T follicular helper cell (primary cell): ENCODE measurements at places on chromosomes 1 and 21.

DNA sequence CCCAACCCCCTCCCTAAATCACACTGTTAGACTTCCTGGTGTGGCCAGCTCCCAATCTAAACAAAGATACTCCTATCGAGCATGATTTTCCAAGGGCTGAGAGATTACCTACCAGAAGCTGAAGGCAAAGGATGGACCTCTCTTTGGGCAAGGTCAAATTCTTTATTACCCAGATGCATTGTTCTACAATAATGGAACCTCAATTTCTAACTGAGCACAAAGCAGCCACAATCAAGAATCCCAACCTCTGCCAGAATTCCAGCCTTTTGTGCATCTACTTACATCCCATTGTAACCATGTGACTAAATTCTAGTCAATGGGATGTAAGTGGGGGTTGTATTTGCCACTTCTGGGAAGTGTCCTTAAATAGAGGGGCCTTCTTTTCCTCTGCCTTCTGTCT is 24.9 kb upstream of the VPS26C start:
- DNase-seq = no peak

GRCh38 chr1:221694109-221694508 is 47.8 kb downstream of the DUSP10 start:
- DNase-seq = no peak

DNA sequence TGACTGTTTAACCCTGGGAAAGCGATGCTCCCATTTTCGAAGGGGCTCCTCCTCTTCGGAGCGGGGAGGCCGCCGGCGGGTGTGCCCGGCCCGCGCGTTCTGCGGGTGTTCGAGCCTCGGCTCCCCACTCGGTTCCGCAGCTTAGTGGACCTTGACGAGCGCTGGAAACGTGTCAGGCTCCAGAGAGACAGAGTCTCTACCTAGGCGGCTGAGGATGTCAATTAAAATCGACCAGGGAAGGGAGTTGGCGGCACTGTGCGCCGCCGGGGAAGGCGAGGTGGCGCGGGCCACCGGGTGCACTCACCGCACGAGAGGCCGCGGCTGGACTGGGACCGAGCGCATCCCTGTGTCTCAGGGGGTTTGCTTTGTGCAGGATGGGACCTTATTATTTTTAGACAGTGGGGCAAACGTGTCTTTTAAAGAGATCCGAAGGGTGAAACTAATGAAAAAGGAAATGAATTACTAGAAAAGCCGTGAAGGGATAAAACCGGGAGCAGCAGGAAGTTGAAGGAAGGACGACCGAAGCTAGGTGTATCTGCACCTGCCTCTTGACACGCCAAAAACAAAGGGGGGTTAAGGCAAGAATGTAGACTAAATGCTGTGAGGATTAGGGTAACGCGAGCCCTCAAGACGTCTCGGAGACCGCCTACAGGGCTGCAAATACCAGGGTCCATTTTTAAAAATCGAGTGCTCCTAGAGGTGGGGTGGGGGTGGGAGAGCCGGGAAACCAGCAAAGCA is 5.6 kb downstream of the LHX4 start:
- no peak for DNase-seq

DNA sequence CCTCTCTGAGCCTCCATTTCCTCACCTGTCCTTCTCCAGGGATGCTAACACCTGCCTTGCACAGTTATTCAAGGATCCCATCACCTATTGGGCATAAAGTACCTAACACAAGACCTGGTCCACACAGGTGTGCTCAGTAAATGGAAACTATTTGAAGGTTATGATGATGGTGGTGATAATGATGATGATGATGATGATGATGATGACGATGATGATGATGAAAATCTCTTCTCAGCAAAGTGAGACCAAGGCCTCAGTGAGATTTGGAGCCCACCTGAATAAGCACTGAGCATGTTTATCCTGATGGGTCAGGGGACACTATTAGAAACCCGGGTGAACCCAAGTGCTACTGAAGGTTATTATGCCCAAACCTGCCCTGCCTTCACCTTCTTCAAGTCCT is 100.7 kb downstream of the DMRTA2 start:
- DNase-seq = no peak

DNA sequence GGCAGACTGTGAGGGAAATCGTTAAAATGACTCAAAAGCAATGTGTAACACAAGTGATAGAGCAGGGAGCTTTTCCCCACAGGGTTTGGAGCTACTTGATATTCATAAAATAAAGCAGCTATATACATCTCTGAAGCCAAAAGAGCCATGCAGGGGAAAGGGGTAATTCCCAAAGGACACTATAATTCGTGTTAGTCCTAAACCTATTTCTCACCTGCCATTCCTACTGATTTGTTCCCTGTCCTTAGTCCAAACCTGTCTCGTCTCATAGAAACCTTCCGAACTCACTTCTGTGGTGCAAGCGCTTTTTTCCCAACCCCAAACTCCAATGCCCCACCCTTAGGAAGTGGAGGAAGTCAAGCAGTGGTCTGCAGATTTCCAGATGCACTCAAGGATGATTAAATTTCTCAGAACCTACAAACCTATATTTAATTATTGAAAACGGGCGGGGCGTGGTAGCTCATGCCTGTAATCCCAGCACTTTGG is 946 bp upstream of the HNRNPR start:
- DNase-seq = no peak

GRCh38 chr1:59384443-59384842 is 87.5 kb downstream of the FGGY start:
- DNase-seq = no peak

GRCh38 chr1:204044448-204044847 is 28.5 kb upstream of the SOX13 start:
- DNase-seq = no peak

GRCh38 chr1:242535986-242536385 is 11.5 kb upstream of the PLD5 start:
- DNase-seq = no peak

DNA sequence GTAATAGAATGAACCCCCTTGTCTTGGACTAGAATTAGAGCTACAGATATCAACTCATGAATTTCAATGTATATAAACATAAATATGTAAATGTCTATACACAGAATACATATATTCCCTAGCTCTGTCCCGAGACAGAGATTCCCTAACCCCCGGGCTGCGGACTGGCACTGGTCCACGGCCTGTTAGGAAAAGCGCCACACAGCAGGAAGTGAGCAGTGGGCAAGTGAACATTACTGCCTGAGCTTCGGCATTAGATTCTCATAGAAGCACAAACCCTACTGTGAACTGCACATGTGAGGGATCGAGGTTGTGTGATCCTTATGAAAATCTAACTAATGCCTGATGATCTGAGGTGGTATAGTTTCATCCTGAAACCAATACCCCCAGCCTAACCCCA is 51.2 kb downstream of the PIK3R3 start:
- DNase-seq = no peak

DNA sequence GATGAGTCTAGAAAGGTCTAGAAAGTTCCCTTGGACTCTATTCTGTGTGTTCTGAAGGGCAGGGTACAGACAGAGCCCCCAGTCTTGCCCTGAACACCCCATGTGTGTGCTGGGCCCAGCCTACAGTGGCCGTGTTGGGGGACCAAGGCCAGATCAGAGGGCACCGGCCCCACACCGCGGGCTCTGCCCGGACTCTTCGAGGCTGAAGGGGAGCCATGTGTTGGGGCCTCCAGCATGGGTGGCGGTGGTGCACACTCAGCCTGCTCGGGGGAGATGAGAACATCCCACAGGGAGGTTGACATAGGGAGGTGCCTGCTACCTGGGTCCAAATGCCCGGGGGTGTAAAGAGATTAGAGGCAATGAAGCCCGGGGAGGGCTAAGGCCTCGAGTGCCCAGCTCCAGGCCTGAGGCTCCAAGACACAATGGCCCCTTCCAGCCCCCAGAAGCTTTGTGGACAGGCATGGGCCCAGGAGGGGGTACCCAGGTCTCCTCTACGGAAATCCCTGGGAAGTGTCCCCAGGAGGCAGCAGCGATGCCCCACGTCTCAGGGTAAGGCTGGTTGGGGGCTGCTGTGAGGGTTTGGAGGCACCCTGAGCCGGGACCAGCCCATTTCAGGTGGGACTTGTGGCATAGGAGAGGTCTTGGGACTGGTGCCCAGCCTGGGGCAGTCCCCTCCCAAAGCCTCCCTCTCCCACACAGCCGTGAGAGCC is 12.1 kb downstream of the ARHGEF16 start:
- DNase-seq = no peak

DNA sequence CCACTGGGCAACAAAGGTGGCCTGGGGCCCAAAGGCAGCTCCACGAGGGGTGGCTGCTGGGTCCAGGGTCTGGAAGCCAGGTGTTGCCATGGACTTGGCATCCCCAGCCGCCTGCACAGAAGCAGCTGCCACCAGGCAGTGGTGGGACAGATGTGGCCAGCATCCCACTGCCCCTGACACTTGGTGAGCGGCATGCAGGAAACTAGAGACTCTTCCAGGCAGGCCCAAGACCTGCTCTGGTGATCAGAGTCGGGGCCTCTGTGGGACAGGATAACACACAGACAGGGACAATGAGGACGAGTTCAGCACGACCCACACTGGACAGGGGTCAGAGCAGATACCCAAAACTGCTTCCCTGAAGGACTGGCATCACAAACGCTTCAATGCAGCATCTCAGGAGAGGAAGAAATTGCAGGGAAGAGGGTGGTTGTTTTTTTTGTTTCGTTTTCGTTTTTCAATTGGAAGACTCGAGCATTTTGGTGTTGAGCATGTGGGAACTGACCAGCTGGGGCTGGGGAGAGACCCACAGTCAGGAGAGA is 34.1 kb upstream of the RNF187 start:
- DNase-seq = no peak

DNA sequence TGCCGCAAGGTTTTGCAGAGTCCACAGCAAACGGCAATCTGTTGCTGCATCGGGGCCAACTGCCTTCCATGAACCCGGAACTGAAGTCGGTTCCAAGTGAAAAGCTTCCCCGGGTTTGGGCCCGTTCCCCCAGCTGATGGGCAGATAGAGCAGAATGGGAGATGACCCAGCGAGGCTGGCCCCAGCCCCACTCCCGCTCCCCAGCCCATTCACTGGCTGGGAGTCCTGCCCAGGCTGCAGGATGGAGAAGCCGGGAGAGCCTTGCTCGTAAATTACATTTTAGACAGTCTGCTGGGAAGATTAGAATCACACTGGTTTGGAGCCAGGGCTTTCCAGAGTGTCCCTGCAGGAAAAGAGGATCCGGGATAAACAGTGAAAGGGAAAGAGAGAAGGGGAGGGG is 31.6 kb upstream of the PAX7 start:
- DNase-seq = no peak

GRCh38 chr1:105243969-105244368 is 1494.3 kb downstream of the AMY1C start:
- no peak for DNase-seq

GRCh38 chr1:90501281-90501680 is 215.8 kb downstream of the BARHL2 start:
- DNase-seq = no peak

- no peak for DNase-seq
Measured at GRCh38 chr1:219220945-219221344, 47.3 kb downstream of the LYPLAL1 start.
